Endothelial cell (in vitro differentiated cells): ENCODE measurements at places on chromosomes 12 and 14. TPM values are rescaled to one million over a fixed set of nuclear protein-coding genes. Genes with fewer than 3 reads are reported as not detected.

The MYO1A gene
- 0.36 TPM for total RNA-seq

The PGF gene
- 6.5 TPM for total RNA-seq

The VRTN gene
- total RNA-seq, result 4.3 TPM

DNA sequence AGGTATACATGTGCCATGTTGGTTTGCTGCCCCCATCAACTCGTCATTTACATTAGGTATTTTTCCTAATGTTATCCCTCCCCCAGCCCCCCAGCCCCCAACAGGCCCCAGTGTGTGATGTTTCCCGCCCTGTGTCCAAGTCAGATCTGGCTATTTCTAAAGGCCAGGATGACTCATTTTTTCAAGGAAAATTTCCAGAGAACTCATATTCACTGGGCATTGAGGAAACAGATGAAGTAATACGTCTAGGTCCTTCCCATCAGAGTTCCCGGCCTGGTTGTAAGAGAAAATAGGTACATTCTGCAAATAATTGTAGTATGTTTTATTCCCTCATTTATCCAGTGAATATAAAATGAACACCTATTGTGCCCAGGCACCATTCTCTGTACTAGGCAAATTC lies 345.2 kb downstream of the BCL11B start:
- no peak for DNase-seq

DNA sequence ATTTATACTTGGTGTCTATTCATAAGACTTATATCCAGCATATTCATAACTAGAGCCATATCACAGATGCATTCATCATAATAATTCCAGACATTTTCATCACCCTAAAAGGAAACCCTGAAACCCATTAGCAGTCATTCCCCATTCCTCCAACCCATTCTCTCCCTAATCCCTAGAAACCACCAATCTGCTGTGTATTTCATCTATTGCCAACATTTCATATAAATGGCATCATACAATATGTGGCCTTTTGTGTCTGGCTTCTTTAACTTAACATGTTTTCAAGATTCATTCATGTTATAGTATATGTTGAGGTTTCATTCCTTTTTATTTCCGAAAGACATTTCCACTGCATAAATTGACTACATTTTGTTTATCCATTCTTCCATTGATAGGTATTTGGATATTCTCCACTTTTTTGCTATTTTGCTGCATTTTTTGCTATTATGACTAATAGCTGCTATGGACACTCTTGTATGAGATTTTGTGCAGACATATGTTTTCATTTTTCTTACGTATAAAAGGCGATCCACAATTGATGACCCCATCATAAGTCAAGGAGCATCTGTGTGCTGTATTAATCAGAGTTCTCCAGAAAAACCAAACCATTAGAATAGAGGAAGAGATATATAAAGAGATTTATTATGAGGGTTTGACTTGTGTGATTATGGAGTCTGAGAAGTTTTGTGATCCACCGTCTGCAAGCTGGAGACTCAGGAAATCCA lies 5.1 kb upstream of the OAS2 start:
- DNase-seq, result no peak

- no peak for DNase-seq
These were observed 21.7 kb upstream of the VPS37B start for GRCh38 chr12:122917507-122918121.

DNA sequence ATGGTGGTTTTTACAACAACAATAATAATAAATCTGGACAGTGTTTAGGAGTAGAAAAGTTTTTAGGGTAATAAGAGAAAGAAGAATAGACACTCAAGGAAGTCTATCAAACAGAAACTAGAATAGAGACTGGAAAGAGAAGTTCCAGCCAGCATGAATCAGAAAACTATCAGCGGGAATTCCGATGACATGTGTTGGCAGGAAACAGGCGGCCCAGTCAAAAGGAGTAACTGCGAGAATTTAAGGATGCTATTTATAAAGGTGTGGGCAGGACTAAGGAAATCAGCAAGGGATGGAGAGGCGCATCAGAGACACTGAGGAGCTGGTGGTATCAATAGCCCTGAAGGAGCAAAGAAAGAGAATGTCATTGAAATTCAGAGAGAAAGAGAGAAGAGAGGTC lies 89.9 kb downstream of the TBX5 start:
- no peak for DNase-seq

GRCh38 chr14:64387232-64387781 lies 846 bp upstream of the MTHFD1 start:
- DNase-seq, result peak; percentile 20

DNA sequence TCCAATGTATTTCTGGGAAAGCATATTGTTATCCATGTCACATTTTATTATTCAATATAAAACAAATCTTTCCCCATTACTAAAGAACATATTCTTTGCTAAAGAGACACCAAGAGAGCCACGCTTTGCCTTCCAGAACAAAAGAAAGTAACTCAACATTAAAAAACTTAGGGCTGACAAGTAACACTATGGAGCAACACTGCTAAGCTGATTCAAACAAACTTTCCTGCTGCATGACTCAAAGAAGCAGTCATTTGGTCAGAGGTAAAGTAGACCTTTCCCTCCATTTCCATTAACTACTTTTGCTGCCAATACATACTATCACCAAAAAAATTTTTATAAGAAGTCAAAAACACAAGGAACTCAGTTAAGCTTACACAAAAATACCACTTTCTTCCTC lies 83.0 kb downstream of the DENND5B start:
- DNase-seq, result no peak

DNA sequence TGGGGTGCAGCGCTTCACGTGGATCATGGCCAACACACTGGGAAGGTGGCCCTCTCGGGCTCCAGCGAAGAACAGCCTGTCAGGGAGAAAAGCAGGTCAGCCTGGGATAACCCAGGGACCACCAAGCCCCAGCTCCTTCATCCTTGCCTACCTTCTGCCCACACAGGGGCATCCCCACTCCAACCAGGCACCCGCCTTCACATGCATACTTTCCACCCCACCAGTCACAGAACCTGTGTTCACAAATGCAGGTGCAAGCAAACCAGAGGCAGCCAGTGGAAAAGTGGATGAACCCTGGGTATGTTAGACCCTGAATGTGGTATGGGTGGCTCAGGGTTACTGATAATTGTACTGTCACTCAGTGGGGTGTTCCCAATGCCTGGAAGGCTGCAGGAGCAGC lies 12.4 kb upstream of the CEBPE start:
- no peak for DNase-seq

DNA sequence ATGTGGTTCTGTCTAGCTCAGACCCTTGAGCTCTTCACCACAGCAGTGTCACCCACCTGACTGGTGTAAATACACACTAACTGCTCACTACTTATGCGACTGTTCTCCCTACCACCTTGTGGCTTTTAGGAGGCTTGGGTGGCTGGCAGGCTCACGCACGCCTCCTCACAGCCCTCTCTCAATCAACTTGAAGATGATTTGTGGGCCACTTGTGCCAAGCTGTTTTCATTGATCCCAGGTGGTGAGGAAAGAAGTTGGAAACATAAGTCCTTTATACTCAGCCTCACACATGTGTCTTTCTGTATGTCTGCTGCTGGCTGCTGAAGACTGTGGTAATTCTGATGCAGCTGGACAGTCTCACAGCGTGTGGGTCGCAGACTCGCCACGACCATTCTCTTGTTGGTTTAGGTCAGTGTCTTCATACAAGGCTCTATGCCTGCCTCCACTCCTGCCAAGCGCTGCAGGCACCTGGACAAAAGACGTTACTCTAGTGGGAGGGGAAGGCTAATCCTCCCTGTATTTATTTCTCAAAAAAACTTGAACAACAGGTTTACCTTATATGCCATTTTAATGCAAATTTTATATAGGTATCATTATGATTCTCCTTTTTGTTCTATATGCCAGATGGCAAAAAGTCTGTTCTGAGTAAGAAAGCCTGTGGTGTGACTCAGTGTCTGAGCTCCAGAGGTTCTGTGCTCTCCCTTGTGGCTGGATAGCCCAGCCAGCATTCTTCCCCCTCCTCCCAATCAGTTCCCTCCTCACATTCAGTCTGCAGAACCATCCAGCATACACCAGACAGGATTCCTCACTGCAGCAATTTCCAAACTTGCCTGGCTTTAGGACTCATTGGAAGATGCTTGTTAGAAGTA lies 115.6 kb downstream of the DIP2B start:
- DNase-seq, result no peak

GRCh38 chr12:46900734-46901463 lies 75.1 kb upstream of the SLC38A4 start:
- DNase-seq, result no peak

GRCh38 chr12:49643961-49644619 lies 20.7 kb downstream of the PRPF40B start:
- no peak for DNase-seq

DNA sequence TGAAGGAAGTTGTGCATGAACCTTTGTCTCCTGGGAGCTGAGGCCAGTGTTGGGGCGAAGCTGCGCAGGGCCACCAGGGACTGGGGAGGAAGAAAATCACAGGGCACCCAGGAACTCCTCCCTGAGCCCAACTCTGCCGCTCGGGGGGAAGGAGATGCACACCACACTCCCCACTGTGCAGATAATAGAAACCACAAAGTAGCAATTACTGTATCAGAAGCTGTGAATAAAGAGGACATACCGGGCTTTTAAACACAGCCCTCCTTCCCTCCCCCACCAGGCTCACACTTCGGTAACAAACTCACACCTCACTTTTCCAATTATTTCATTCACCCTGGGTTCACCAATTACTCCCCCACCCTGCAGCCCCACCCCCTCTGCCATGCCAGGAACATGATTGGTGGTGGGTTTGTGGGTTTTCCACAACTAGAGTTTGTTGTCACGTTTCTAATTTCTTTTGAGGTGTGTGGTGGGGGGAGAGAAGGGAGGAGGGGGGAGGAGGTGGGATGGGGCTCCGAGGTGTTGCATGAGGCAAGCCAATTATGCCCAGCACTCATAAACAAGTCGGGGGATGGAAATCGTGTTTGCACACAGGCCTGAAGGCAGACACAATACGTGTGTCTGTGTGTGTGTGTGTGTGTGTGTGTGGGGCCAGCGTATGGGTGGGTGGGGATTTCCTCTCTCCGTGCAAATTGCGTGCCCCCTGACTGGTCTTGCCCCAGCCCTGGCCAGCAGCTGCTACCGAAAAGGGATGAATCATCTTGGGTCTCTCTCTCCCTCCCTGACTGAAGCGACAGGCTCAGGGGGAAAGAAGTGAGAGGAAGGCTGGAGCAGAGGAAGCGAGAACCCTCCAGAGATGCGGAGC lies 103.3 kb downstream of the RBM19 start:
- DNase-seq, result no peak

- DNase-seq, result no peak
These were observed 47.5 kb upstream of the DYNC1H1 start for GRCh38 chr14:101916816-101917412.

DNA sequence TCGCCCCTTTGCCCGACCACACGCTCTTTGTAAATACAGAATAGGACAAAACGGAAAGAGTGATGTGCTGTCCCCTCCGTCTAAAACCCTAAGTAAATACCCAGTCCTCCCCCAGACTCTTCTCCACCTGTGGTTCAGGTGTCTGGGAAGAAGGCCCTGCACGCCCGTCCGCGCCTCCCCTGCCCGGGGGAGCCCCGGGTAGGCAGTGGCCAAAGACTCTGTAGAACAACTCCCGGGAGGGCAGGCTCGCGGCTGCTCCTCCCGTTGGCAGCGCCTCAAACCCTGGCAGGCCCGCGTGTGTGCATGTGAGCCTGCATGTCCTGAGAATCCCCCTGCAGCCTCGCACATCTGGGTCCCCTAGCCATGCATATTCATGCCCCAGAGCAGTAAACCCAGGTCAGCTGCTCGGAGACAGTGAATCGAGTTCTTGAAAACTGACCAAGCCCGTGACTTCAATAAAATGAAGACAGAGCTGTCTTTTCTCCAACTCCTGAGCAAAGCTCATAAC lies 165.8 kb downstream of the MON2 start:
- DNase-seq, result peak; percentile 20
